Lung microvascular endothelial cell (primary cell): ENCODE measurements at places on chromosomes 12 and 14. TPM values are rescaled to one million over a fixed set of nuclear protein-coding genes. Genes with fewer than 3 reads are reported as not detected.

ALDH1L2 gene
- 0.20 and 0.22 TPM in 2 replicates for total RNA-seq

RASSF8 gene
- total RNA-seq: 31.4 and 43.3 TPM in 2 replicates

TMEM30B gene
- 0.20 and 0.22 TPM in 2 replicates for total RNA-seq

CLEC1B gene
- total RNA-seq: not detected in 2 replicates

GLT1D1 gene
- total RNA-seq: not detected in 2 replicates

PROX2 gene
- not detected in 2 replicates for total RNA-seq

CLEC4D gene
- not detected in 2 replicates for total RNA-seq

DBX2 gene
- total RNA-seq: not detected in 2 replicates

AHNAK2 gene
- 6.0 and 21.8 TPM in 2 replicates for total RNA-seq

KRT78 gene
- total RNA-seq: not detected in 2 replicates

CNTN1 gene
- 0.22 TPM in 1 of 2 replicates, not detected in the other for total RNA-seq

CEBPE gene
- not detected in 2 replicates for total RNA-seq

MDM1 gene
- 4.4 and 5.6 TPM in 2 replicates for total RNA-seq

CD4 gene
- total RNA-seq: not detected in 2 replicates

GRCh38 chr12:104494793-104495158, 38.0 kb downstream of the CHST11 start:
- no peak for DNase-seq

GRCh38 chr12:13024531-13024916, 19.7 kb upstream of the FAM234B start:
- DNase-seq: peak; percentile 12

DNA sequence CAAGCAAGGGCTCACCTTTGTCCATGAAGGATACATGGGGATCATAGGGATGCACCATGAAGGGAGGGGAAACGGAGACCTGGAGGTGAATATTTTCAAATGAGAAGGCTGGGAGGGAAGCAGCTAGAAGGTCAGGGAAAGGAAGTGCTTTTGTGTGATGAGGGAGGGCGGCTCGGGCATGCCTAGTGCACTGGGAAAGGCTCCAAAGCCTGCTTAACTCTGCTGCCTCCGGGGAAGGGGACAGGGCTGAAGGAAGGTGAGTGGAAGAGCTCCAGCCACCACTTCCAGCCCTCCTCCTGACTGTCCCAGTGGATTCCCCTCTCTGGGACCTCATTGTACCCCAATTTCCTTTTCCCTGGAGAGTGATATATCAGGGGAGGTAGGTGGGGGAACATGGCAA, 149.4 kb upstream of the PRMT8 start:
- DNase-seq: no peak

DNA sequence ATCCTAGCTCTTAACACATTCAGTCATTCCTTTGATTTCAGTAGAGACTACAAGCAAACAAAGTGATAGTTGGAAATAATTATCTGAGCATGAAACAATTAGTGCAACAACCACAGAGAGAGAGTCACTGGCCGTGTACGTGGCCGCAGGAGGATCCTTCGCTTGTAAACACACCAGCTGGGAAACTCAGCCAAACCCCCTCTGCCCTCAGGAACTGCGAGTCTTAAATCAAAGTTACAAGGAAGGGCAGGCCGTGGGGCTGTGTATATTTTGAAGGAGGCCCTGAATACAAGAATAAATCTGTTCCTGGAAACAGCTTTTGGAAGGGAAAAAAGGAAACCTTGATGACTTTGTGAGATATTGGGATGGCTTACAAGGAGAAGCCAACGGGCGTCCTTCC, 164.5 kb downstream of the ANO2 start:
- no peak for DNase-seq

DNA sequence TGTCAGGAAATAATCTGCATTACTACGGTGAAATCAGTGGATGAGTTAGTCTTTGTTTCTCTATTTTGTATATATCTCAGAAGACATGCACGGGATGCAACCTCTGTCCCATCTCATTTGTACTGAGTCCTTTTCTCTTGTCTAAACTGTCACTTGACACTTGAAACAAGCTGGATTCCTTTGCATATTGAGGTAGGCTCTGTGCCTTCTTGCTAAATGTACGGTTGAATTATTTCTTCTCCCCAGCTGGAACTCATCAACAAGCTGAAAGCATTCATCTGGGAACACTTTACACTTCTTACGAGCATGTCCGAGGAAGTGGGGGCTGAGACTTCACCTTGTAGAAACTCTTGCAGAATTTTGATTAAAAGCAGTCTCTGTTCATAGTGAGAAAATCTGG, 119.5 kb downstream of the VEZT start:
- no peak for DNase-seq

DNA sequence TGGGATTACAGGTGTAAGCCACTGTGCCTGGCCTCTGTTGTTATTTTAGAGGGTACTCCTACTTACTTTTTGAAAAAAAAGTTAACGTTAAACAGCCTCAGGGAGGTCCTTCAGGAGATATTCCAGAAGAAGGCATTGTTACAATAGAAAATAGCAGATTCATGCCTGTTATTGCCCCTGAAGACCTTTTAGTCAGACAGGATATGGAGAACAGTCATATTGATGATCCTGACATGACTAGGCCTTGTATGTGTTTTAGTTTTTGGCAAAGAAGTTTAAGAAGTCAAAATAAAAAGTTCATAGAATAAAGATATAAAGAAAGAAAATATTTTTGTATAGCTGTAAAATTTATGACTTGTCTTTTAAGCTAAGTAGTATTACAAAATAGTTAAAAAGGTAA, 45.3 kb downstream of the WASHC3 start:
- peak; percentile 1 for DNase-seq

GRCh38 chr12:30047516-30048254, 263.9 kb upstream of the TMTC1 start:
- DNase-seq: peak; percentile 27

- no peak for DNase-seq
Measured at GRCh38 chr14:65696801-65697200, 284.3 kb downstream of the FUT8 start.

DNA sequence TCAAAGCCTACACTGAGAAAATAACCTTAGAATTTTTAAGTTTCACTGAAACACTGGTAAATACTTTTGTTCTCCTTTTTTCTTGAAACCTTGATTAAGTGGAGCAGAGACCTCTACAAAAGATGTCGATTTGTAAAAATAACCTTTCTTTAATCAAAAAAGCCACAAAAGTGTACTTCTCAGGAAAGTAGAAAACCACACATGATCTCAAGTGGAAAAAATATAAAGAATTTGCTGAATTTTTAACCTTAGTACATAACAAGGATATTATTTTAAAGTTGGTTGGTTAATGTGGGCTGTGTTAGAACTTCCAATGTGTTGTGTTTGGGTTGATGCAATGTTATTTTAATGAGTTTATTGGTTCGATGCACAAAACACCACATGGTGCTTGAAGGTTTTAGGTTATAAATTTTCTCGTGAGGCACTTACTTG, 8.6 kb downstream of the LGR5 start:
- DNase-seq: no peak

- DNase-seq: no peak
Measured at GRCh38 chr14:20522332-20522731, 17.0 kb downstream of the RNASE10 start.

DNA sequence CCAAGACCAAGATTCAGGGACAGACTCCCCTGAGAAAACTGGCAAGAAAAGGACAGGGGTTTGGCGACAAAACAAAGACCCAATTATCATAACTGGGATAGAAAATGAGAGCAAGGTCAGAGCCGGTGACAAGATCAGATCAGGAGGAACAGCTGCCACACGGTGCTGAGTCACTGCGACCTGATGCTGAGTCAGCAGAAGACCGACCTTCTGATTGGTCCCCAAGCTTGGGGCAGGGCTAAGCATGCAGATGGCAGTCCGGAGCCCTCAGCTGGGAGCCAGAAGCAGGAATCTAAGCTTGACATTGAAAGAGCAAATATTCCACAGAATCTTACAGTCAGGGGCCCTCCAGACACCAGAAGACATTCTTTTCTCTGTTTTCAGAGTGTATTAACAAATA, 19.1 kb upstream of the ARMH4 start:
- peak; percentile 70 for DNase-seq

DNA sequence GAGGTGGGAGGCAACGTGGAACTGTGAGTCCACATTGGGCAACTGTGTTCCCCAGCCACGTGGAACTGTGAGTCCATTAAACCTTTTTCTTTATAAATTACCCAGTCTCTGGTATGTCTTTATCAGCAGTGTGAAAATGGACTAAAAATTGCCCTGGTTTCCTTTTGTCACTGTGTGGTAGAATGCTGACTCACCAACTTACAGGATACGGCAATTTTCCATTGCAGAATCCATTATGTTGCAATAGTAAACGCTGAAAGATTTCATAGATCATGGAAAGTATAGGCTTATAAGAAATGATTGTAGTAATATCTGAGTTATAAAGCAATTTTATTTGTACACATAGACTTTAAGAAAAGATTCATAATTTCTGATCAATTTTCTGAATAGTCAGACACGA, 93.0 kb downstream of the GTF2A1 start:
- peak; percentile 69 for DNase-seq

- no peak for DNase-seq
Measured at GRCh38 chr14:104552738-104553125, 26.8 kb upstream of the C14orf180 start.

DNA sequence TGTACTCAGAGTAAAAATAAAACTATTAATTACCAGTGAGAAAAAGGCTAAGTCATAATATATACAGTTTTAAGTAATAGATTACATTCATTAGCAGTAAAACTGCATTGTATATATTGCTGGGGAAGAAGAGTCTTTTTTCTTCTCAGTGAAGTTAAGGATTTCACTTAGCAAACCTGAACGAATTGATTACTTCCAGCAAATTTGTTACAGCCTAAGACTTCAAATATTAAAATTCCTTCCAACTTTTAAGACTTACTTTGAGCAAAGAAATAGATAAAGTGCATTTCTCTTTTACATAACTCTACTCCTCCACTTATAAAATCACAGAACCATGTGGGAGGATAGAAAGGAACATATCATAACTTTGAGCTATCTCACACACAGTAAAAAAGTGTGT, 43.3 kb downstream of the PIK3C2G start:
- DNase-seq: no peak

DNA sequence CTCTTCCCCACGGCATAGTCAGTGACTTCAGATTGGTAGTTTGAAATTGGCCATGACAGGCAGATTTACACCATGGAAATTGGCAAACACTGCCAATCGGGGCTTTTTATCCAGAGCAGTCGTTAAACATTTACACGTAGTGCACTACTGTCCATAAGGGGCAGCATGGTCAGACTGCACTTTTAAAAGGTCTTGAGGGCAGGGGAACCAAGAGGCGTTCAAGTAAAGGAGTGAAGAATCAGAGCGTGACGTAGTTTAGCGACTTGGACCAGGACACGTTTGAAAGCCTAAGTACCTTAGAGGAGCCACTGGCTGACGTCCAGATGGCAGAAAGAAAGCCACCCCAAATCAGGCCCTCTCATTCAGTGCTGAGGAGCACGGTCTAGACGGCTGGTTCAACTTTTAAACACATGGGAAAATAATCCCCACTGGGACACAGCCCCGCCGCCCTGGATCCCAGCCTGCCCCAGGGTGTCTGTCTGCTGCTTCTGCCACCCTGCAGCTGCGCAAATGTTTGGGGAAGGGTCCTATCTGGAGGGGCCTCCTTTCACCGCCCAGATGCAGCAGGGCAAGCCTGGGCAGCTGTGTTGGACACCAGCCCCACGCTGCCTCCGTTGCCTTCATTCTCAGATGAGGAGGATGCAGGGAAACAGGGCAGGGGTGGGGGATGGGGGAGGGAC, 52.5 kb upstream of the PPP2R5C start:
- DNase-seq: no peak

DNA sequence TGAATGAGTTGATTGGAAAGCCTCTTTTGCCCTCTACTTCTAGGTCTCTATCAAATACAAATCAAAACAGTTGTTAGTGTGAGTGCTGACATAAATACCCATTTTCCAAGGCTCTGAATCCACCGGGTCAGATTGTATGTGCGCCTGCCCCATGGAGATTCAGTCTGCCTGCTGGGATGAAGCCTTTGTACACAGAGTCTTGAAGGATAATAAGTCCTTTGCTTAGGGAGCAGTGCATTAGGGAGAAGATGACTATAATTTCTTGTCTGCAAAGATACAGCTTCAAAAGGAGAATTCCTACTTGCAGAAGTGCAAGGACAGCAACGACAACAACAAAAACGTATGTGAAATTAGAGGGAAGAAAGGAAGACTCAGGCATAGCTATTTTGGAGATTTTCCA, 90.3 kb upstream of the VRK1 start:
- DNase-seq: no peak

DNA sequence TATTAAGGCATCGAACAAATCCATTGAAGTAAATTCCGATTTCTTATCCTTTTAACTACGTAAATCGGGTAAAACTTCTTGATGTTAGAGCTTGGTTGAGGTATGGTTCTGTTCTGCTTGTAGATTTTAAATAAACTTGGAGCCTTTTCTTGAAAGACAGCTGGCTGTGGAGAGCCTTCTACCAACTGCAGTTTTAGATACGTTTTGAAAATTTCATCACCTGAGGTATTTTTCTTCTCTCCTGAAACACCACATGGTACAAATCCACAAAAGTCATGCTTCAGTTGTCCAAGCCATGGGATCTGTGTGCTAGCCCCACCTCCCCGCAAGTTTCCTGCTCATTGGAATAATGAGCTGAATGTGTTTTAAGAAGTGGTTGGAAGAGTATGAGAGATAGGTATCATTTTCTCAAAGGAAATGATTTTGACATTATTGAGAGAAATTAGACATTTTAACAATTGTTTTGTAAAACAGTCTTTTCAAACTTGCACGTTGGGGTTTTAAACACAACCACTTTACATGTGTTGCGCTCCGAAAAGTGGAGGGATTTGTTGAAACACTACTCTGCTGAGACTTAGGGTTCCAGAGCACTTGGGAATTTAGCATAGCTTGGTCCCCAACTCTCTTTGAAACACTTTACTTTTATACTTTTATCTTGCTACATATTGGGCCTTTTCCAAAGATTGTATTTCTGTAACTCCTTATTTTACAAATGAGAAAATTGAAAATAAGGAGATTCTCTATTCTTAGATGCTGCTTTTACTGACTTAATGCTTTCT, 1.4 kb downstream of the PPM1A start:
- peak; percentile 17 for DNase-seq

- no peak for DNase-seq
Measured at GRCh38 chr12:122978507-122978955, 1.9 kb upstream of the ARL6IP4 start.

DNA sequence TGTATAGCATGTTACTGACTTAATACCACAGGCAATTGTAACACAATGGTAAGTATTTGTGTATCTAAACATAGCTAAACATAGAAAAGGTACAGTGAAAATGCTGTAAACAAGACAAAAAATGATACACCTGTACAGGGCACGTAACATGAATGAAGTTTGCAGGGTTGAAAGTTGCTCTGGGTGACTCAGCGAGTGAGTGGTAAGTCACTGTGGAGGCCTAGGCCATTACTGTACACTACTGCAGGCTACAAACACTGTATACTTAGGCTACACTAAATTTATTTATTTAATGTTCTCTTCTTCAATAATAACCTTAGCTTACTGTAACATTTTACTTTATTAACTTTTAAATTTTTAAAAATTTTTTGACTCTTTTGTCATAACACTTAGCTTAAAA, 158.4 kb downstream of the IPO8 start:
- DNase-seq: no peak

GRCh38 chr12:131836193-131836592, 8.0 kb downstream of the MMP17 start:
- DNase-seq: peak; percentile 54
